ENCODE measurements at places on chromosomes 1 and 21.

DNA sequence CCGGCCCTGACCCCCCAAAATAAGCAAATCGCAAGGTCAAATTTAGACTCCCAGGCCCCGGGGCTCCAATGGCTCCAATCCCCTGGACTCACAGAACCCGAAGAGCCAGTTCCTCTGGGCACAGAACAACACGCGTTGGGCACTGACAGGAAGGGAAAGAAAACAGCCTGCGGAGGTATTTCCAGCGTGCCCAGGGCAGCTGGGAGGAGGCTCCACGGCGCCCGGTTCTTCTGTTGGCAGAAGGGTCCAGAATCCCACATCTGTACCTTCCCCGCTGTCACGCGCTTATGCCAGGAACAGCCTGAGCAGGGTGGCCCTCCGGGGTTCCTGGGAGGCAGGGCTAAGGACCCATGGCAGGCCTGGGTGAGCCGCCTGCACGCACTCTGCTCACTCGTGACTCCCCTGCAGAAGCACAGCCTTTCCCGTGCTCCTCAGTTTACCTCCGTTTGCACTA lies 85.5 kb downstream of the RIPK4 start:
- no peak for DNase-seq

GRCh38 chr1:209617047-209617673 lies 33.6 kb downstream of the CAMK1G start:
- no peak for DNase-seq

- DNase-seq, result no peak
Measured at GRCh38 chr1:182716740-182717720, 32.6 kb upstream of the RGS8 start.

DNA sequence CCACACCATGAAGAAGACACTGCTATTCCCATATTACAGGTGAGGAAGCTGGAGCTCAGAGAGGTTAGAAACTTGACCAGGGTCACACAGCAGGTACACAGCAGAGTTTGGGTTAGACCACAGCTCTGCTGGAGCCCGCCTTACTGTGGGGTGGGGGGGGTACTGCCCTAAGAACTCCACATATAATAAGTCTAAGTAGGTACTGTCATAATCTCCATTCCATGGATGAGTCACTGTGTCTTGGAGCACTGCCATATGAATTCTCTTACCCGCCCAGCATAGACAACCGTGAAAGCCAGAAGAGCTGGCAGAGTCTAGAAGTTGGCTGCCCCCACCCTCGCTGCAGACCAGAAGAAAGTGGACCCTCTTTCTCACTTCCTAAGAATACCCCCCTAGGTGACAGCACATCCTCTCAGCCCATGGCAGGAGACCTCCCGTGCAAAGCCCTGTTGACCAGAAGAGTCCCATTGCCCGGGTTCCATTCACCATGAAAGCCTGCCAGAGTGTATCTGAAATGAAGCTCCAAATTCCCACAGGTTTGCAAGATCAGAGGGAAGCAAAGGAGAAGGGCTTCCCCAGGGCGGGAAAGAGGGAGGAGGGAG lies 5.2 kb upstream of the PLA2G2D start:
- DNase-seq, result peak; percentile 81

DNA sequence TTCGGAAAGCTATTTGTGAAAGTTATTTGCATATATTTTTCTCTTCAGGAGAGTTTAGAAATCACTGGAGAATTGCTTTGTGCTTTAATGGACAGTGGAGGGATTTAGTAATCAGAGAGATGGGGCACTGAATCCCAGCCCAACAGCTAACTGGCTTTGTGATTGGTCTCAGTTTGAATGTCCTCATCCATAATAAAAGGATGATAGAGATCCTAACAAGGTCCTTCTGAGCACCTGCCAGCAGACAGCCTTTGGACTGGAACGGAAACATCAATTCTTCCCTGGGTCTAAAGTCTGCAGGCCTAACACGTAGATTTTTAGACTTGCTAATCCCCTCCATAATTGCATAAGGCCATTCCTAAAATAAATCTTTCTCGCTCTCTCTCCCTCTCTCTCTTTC lies 112.0 kb upstream of the ADAMTS5 start:
- no peak for DNase-seq

GRCh38 chr1:31181515-31182343 lies 58.0 kb downstream of the NKAIN1 start:
- peak; percentile 51 for DNase-seq

GRCh38 chr21:29186246-29186645 lies 55.8 kb downstream of the MAP3K7CL start:
- no peak for DNase-seq

GRCh38 chr1:59410457-59410856 lies 113.6 kb downstream of the FGGY start:
- no peak for DNase-seq

DNA sequence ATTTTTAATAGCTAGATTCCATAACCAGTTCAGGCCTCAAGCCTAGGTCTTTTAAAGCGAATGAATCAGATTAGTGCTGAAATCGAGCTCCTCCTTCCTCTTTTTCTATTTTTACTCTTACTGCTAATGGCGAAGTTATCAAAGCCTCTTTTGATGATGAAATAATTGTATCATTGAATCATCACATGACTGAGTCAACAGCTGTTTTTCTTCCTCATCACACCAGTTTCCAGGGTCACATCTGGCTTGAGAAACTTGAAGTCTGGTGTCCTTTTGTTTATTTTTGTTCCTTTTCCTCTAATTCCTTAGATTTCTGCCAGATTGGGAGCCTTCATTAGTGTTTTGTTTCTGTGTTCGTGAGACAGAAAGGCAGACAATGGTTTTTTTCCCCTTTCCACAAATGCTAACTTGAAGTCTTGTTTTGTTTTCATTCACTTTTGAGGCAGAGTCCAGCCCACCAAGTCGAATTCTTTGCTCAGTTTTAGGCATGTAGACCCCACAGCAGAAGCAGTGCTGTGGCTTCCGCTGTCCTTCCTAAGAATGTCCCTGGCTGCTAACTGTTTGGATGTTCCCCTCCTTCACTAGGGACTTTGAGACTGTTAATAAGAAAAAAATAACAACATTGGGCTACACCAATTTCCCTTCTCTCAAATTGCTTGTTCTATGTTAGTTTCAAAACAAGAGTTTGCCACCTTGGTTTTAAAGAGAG lies 51.9 kb upstream of the FMOD start:
- DNase-seq, result peak; percentile 92

DNA sequence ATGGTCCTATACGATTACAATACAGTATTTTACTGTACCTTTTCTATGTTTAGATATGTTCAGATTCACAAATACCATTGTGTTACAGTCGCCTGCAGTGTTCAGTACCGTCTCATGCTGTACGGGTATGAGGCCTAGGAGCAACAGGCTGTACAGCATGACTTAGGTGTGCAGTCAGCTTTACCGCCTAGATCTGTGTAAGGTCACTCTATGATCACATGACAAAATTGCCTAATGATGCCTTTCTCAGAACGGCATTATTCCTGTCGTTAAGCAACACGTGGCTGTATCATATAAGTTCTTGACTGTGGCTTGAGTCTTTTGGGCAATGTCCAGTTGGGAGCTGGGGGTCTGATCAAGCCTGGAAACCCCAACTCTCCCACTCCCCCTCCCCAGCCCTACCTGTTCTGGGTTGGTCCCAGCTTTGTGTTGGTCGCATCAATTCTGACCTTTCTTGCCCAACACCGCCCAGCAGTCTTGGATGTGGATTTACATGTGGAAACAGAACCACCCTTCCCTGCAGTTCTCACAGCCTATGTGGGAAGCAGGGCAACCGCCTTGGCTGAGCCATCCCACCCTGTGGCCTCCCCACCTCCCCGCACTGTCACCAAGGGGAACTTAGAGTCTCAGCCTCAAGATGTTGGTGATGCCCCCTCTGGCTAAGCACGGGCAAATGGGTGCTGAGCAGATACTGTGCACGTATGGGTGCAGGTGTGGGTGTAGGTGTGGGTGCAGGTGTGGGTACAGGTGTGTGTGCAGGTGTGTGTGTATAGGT lies 80.2 kb upstream of the ACTL8 start:
- DNase-seq, result peak; percentile 42

GRCh38 chr1:170494369-170494768 lies 37.6 kb upstream of the GORAB start:
- DNase-seq, result no peak

DNA sequence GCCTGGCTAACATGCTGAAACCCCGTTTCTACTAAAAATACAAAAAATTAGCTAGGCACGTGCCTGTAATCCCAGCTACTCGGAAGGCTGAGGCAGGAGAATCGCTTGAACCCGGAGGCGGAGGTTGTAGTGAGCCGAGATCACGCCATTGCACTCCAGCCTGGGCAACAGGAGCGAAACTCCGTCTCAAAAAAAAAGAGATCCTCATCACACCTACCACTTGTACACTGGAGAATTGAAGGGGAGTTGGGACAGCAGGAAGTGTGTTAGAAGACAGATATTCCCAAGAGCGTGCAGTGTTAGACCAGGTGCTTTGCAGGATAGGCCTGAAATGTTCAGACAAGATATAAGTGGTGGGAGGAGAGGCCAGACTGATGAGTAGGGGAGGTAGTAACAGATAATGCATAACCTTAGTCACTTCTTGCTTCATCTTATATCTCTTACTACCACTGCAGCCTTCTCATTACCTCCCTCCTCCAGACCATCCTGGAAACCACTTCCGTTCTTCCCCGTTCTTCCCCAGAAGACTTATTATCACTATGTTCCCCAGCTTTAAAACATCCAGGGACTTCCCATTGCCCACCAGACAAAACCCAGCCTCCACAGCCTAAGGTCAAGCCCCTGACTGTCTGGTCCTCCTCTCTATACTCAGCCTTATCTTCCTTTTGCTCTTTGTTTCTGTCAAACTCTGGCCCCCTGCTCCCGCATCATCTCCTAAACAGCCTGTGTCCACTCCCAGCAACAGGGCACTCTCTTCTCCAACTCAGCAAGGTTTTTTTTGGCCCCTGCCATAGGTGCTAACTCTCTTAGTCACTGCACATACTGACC lies 21.3 kb downstream of the FAM20B start:
- peak; percentile 47 for DNase-seq

DNA sequence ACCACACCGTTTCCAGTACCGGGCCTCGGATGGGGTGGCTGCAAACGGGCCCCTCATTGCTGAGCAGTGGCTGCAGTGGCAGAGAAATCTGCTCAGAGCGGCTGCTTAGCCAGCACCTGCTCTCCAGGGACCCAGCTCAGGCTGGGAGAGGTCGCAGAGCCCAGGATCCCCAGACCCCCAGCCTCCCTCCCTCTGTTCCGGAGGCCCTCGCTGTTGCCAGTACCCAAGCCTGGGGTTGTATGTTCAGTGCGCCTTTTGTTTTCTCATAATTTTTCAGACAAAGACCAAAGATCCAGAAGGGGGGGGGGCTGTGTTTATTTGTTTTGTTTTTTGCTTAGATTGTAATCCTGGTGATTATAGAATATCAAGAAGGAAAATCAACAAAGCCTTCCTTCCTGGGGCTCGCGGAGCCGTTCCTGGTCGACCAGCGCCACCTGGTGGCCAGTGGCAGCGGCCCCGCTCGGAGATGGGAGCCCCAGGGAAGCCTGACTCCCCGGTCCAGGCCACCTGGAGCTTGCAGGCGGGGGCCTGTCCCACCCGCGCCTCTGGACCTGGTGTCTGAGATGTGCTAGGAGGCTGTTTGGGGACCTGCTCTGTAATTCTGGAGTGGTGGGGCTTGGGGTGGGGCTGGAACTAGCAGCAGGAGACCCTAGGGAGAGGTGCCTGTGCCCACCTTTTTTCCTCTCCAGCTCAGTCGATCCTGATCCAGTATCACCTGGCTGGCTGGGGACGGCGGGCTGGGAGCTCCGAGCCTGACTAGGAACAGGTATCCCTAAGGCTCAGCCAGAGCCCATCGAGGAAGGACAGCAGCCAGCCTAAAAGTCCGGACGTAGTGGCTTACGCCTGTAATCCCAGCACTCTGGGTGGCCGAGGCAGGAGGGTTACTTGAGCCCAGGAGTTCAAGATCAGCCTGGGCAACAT lies 123.9 kb upstream of the VAMP3 start:
- DNase-seq, result peak; percentile 70

DNA sequence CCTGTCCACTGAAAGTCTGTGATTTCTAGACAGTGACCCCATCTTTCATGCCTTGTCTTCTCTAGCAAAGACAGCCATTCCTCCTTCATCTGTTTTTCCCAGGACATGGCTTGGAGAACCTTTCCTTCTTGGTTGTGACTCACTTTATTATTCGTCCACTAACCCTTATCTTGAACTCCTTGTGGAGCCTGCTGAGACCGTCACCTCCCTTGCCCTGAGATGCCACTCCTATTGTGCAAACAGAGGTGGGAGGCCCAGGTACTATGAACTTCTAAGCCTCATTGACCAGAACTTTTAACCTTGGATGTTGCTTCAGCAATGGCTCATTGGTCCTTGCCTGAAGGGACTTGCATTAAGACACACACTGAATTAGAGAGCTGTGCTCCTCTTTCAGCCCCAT lies 117.5 kb downstream of the FOXD2 start:
- no peak for DNase-seq

- peak; percentile 23 for DNase-seq
Measured at GRCh38 chr1:15525050-15526020, 1.3 kb upstream of the DNAJC16 start.

GRCh38 chr1:211497489-211498045 lies 5.6 kb upstream of the RD3 start:
- no peak for DNase-seq

DNA sequence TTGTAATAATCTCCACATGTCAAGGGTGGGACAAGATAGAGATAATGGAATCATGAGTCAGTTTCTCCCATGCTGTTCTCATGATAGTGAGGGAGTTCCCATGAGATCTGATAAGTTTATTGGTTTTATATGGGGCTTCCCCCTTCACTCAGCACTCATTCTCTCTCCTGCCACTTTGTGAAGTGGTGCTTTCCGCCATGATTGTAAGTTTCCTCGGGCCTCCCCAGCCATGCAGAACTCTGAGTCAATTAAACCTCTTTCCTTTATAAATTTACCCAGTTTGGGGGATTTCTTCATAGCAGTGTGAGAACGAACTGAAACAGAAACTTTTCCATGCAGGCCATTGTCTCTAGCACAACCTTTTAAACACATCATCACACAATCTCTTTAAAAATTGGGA lies 221.5 kb upstream of the BRINP3 start:
- DNase-seq, result no peak

DNA sequence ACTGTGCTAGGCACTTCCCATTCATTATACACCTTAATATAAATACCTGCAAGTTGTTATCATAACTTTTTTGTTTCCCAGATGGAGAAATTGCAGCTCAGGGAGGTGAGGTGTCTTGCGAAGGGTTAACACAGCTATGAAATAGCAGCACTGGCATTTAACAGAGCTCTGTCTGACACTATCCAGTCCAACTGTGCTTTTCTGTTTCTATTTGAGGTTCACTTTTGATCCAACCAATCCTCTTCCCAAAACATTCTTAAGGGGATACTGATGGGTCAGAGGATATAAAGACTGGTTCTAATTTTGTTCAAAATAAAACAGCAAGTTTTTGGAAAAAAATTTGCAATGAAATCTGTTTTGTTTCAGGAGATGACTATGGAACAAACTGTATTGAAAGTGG lies 46.5 kb upstream of the C8B start:
- no peak for DNase-seq

DNA sequence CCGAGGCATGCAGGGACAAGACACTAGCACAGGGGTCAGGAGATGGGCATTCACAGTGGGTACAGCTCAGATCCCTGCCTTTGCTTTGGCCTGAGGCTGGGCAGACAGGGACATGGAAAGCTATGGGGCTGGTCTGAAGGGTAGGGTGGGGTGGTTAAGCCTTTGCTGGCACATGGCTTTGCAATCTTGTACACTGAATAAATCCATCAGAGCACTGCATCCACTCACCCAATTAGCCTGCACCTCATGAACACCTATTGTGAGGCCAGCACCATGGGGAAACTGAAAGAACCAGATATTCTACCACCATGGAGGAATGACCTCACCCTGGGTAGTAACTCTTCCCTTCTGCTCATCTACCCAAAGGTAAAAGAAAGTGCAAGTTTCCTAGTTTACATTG lies 199.6 kb upstream of the LMO4 start:
- no peak for DNase-seq
